SHP77 treated with DMSO at 0.1 percent for 48 hours (cell line): ENCODE measurements at places on chromosomes 4 and X.

DNA sequence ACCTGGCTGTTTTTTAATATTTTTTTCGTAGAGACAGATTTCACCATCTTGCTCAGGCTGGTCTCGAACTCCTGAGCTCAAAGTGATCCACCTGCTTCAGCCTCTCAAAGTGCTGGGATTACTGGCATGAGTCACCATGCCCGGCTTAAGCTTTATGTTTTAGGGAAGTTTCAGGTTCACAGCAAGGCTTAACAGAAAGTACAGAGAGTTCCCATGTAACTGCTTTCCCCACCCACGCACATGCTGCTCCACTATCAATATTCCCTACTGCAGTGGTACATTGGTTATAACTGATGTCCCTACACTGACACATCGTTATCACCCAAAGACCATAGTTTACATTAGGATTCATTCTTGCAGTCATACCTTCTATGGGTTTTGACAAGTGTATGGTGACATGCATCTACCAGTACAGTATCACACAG, 62.7 kb downstream of the PRPS1 start:
- no peak for DNase-seq

- no peak for DNase-seq
Observed at GRCh38 chrX:3712870-3713224, 602 bp downstream of the PRKX start.

DNA sequence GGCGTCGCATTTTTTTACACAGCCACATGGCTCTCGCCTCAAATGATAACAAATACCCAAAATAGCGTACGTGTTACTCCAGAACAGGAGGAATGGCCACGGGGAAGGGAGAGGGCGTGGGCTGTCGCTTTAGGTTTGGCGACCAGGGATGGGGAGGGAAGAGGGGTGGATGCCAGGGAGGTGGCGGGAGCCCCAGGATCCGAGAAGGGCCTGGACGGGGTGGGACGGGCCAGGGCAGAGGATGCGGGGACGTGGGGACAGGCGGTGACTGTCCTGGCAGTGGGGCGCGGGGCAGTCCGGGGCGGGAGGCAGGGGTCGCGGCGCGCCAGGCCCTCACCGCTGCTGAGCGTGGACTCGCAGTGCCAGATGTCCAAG, 631 bp downstream of the TMEM47 start:
- DNase-seq, result no peak

- no peak for DNase-seq
Observed at GRCh38 chr4:46674326-46674725, 234.7 kb downstream of the COX7B2 start.

GRCh38 chr4:188018262-188018661, 22.7 kb downstream of the ZFP42 start:
- no peak for DNase-seq

- peak; percentile 60 for DNase-seq
Observed at GRCh38 chr4:169009286-169010124, 550 bp downstream of the CBR4 start.

- DNase-seq, result peak; percentile 95
Observed at GRCh38 chr4:53905941-53906377, 158.4 kb downstream of the CHIC2 start.
